ENCODE measurements at places on chromosomes 2 and 18. TPM values are rescaled to one million over a fixed set of nuclear protein-coding genes. Genes with fewer than 3 reads are reported as not detected.

The CD8B gene
- total RNA-seq, result 0.46 TPM

DNA sequence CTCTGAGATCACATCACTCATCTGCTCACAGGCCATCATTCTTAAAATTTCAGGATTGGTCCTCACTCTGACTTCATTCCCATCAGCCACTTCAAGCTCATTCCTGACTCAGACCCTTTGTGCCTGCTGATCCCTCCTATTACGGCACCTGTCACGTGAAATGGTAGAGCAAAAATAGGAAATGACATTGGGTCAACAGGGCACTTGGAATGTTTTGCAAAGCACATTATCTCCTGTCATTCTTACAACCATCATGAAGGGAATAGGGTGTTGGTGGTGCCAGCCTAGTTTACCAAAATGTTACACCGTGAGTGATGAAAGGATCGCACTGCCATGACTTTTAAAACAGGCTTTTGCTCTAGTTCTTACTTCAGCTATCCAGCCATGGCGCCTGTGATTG, 61.1 kb downstream of the EIF5B start:
- DNase-seq, result no peak

- DNase-seq, result no peak
Measured at GRCh38 chr18:21112543-21113105, 1.0 kb upstream of the ROCK1 start.

DNA sequence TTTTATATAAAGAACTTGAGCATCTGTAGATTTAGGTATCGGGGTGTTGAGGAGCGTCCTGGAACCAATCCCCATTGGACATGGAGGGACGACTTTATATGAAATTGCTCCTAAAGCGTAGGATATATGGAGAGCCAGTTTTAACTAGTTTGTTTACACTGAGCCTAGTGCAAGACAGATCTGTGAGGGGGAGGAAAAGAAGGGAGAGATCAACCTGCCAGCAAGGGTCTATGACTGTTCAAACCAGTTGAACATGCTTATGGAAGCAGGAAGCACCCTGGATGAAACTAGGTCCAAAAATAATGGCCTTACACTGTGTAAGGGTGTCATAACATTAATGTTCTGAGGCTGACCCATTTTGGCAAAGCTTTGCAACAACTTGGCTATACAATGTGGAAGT, 34.0 kb upstream of the SLC40A1 start:
- no peak for DNase-seq

GRCh38 chr2:67649331-67650261, 252.5 kb downstream of the ETAA1 start:
- DNase-seq, result peak; percentile 68

GRCh38 chr2:175404839-175405238, 223.3 kb upstream of the ATP5MC3 start:
- no peak for DNase-seq
